ENCODE measurements at places on chromosomes 5 and 9.

DNA sequence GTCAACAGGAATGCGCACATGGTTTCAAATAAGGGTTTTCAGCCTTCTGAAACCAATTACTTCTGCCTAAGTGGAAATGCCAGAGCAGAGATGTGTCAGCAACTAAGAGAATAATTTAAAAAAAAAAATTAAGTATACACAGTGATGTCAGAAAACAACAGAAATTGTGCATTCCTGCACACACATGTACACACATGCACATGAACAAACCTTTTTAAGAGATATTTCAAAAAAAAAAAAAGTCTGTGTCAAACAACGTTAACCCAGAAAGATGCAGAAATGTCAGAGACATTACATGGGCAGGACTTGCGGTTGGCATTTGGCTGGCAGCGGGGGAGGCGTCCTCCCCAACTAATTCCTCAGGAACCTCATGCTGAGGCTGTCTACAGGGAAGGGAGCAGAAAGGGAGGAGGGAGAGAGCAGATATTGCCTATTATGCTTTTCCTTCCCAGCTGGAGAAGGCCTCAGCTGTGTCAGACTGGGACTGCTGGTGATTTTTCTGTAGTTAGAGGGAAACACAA lies 536.9 kb upstream of the WWC1 start:
- DNase-seq: no peak

DNA sequence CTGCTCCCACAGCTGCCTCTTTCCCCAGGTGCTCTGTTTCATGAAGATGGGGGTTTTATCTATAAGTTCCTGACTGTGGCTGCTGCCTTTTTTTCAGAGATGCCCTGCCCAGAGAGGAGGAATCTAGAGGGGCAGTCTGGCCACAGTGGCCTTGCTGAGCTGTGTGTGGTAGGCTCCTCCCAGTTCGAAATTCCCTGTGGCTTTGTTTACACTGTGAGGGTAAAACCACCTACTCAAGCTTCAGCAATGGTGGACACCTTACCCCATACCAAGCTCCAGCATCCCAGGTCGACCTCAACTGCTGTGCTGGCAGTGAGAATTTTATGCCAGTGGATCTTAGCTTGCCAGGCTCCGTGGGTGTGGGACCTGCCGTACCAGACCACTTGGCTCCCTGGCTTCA lies 250.0 kb downstream of the FER start:
- DNase-seq: no peak

- DNase-seq: peak; percentile 53
Measured at GRCh38 chr5:140346348-140347221, at the start of gene HBEGF. Gene HBEGF, minus strand, starts transcription at chr5:140346603. Its CDS starts 275 bp downstream, at chr5:140346328.

GRCh38 chr9:136400038-136400834 lies at the start of gene SNAPC4:
Gene SNAPC4, minus strand, starts transcription at chr9:136400170. Its CDS starts 1,742 bp downstream, at chr9:136398428.
- DNase-seq: peak; percentile 79

GRCh38 chr5:59923465-59923864 lies 29.9 kb upstream of the PDE4D start:
- no peak for DNase-seq

- DNase-seq: no peak
Measured at GRCh38 chr9:112445196-112445595, 41.4 kb upstream of the KIAA1958 start.

- no peak for DNase-seq
Measured at GRCh38 chr5:92566113-92566786, 1014.8 kb downstream of the NR2F1-AS1 start.

DNA sequence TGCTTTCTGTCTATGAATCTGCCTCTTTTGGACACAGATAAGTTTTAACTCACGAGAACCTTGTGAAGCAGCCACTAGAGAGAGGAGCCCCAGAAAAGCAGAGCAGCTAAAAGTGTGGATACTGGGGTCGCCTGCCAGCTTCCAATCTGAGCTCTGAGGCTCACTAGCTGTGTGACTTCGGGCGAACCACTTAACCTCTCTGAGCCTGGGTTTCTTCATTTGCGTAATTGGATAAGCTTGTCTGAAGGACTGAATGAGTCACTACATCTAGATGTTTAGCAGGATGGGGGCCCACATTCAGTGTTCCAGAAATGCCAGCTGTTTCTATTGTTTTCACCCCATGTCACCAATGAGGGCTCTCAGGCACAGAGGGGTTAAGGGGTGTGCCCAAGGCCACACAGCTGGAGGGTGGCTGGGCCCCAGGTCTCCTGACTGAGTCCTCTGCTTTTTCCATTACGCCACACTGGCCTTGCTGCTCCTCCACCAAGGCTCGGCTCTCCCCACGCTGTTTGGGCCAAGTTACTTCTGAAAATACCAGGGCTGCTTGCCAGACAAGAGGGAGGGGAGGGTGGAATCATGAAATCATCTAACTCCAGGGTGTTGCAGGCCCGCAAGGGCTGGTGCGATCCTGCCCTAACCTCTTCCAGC lies 36.2 kb downstream of the SH3PXD2B start:
- DNase-seq: no peak

DNA sequence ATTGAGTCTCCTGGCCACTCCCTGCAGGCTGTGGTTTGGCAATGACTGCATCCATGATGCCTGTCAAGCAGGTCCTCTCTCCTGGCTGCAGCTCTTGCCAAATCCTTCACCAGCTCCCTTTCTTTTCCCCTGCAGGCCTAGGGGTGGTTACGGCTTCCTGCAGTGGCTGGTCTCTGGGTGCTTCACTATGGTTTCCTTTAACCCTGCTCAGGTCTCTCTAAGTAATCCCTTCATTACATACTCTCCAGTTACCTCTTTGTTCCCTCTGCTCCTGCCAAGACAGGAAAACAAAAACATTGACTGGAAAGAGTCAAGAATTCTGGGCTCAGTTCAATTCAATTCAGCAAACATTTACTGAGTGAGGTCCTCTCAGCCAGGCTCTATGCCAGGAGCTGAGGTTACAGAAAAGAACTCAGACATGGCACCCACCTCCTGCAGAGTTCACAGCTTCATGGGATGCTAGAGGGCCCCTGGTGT lies 19.8 kb upstream of the PTPN3 start:
- no peak for DNase-seq

GRCh38 chr5:37806016-37806415 lies 33.8 kb downstream of the GDNF start:
- DNase-seq: no peak

DNA sequence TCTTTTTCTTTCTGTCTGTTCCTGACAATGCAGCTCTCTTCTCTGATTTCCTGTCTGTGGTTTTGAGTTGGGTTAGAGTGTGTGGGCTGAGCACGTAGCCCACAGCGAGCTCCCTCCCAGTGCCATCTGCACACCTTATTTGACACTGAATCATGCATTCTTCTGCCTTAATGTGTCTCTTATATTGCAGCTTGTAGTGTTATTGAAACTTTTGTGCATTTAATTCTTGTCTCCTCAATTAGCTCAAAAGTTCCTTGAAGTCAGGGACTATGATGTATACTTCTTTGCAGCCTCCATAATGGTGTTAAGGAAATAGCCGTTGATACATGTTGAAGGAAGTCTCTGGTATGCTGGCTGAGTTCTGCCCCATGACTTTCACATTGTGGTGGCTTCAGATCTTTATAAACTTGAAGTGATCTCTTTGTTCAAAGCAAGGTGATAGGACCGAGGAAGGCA lies 576.2 kb upstream of the CLINT1 start:
- no peak for DNase-seq

- no peak for DNase-seq
Measured at GRCh38 chr5:119386596-119387344, 31.0 kb downstream of the TNFAIP8 start.

GRCh38 chr5:137304226-137304874 lies 194.8 kb downstream of the SPOCK1 start:
- no peak for DNase-seq

DNA sequence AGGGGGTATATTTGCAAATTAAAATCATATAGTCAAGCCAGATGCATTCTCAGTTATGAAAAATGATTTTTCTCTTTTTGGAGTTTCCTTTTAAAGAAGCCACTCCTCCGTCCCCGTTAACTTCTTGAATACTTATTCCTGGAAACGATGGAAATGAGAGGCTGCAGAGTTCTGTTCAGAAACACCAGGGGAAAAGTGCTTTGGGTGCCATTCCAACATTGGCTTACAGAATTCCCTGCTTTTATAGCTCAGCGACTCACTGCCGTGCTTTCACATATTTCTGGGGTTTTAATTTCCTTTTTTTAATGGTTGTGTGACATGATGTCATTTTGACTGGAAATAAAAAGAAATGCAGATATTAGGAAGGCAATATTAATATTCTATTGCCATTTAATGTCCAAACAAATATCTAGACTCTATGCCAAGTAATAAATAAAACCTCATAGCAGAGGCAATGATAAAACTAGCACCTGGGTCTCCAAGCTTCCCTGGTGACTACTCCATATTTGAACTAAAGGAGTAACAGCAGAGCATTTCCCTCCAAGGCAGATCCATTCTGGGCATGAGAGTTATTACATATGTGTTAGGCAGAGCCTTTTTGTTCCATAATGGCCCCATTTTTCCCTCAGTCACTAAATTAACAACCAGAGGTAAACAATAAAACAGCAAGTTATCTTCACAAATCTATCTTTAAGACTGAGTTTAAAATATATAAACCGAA lies 363.4 kb downstream of the EBF1 start:
- no peak for DNase-seq

DNA sequence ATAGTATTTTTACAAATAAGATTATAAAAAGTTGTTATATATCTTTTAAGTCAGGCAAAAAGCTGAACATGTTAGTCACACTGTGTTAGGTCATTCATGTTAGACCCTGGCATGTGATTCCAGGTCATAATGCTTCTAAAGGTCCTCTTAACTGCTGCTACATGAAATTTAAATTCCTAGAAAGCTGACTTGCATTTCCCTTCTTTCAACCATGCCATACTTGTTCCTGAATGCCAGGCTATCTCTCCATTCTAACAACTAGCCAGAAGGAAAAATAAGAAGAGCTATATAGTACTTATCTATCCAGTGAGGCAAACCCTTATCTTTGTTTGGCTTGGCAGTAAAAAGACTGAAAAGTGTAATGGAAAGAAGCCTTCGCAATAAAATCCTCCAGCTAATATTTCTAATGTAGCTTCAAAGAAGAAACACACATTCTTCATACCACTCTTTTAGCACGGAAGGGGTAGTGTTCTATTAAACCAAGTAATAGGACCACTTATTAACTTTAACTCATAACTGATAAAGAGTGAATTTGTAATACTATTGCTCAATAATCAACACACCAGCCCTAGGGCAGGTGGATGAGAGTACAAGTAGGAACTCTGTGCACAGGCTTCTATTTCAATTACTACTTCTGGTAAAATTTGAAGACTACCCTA lies 310.2 kb downstream of the PDE4D start:
- no peak for DNase-seq

DNA sequence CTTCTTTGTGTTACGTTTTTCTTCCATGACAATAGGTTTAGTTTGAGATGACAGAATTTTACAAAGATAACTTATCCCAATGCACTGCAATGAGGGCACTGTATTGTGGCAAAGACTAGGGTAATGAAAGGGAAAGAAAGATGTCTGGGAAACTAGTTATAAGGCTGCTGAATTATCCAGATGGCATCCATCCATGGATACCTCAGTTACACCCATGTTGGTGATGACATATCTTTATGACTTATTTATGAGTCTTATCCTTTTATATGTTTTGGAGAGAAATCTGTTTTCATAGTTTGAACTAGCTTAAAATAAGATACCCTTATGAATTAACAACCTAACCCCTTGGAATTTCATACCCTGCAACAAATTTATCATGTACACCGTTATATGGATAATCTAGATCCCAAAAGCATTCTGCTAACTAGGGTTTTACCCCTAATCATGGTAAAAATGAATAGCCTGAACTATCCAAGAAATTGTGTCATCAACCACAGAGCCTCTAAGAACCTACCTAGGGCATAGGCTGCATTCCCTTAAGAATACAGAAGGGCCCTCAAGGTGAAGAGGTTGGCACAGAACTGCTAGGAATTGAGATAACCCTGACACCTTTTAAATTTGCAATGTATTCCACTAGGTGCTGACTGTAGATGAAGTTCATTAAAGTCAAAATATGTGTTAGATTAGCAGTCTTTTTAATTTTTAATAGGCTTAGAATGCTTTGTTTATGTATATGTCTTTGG lies 49.5 kb upstream of the RORB start:
- no peak for DNase-seq

GRCh38 chr5:35430381-35431162 lies 187.1 kb upstream of the SPEF2 start:
- no peak for DNase-seq

DNA sequence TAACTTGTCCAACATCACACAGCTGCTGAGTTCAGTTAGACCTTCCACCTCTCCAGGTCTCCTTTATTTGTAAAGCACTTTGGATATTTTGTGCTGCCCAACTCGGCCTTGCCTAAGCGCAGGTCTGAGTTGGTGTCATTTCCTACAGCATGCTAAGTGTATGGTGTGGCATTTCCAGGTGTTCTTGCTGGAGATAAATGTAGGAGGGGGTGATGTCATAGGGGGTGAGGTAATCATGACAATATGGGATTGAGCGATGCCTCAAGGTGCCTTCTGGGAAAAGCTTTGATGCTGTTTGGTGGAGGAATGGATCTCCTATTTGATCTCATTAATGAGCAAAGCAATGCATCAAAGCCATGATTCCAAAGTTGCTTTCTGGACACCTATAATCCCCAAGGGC lies 32.3 kb upstream of the NEURL1B start:
- no peak for DNase-seq

- no peak for DNase-seq
Measured at GRCh38 chr5:82445726-82446335, 167.7 kb upstream of the RPS23 start.

GRCh38 chr9:14616188-14616982 lies 76.8 kb downstream of the ZDHHC21 start:
- no peak for DNase-seq

DNA sequence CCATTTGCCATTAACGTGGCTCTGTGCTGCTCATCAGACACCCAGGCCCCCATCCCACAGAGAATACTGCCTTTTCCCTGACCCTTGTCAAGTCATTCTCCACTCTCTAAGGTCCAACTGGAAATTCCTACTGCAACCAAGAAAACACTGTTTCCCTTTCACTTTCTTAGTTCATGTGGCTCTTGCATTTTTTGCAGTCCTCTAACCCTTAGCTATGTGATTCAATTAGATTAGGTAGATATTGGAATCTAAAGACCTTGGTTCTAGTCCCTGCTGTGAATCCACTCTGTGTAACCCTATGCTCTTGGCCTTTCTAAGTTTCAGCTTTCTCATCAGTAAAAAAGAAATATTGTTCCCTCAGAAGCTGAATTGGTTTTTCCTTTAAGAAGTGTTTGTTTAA lies 649.4 kb downstream of the CCDC171 start:
- DNase-seq: no peak

- DNase-seq: no peak
Measured at GRCh38 chr5:157821405-157821804, 37.5 kb downstream of the CLINT1 start.

All from effector memory CD4-positive, alpha-beta T cell (primary cell).